Activated CD8-positive, alpha-beta T cell treated with anti-CD3 and anti-CD28 coated beads, Interleukin-2, amount 10 ng/mL, durations not matched to agents 7 days and 5 days (primary cell): ENCODE measurements at places on chromosomes 16 and 17. TPM values are rescaled to one million over a fixed set of nuclear protein-coding genes. Genes with fewer than 3 reads are reported as not detected.

GRCh38 chr16:333406-334094 is 19.0 kb downstream of the AXIN1 start:
- H3K27me3 ChIP-seq = no peaks in the 10 kb centered on the region
- DNase-seq = no peak
- H3K36me3 ChIP-seq = peaks cover 4% of the 10 kb centered on the region
- H3K27ac ChIP-seq = no peak overlapping the region

- H3K4me1 ChIP-seq = peaks cover 80% of the 10 kb centered on the region
- peaks cover 72% of the 10 kb centered on the region for H3K36me3 ChIP-seq
- DNase-seq = no peak
- no peak overlapping the region for H3K4me3 ChIP-seq
- H3K27ac ChIP-seq = peak overlapping the region; percentile 12
Measured at GRCh38 chr16:28182801-28183200, 29.0 kb downstream of the XPO6 start.

DNA sequence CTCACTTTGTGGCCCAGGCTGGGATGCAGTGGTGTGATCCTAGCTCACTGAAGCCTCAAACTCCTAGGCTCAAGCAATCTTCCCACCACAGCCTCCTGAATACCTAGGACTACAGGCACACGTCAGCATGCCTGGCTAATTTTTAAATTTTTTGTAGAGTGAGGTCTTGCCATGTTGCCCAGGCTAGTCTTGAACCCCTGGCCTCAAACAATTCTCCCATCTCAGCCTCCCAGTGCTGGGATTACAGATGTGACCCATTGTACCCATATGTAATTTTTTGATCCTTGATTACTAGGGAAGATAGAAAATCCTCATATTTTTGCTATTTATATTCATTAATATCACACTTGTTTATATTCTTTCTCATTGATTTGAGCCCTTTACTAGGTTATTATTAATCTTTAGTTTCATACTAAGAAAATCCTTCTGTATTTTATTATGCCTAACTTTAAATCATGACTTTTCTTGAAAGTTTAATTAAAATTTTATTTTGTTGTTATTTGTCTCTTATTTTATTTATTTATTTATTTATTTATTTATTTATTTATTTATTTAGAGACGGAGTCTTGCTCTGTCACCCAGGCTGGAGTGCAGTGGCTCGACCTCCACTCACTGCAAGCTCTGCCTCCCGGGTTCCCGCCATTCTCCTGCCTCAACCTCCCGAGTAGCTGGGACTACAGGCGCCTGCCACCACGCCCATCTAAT is 75.4 kb downstream of the BCAS3 start:
- no peaks in the 10 kb centered on the region for H3K4me1 ChIP-seq
- no peaks in the 10 kb centered on the region for H3K36me3 ChIP-seq
- no peak for DNase-seq
- H3K27me3 ChIP-seq = no peaks in the 10 kb centered on the region
- no peak overlapping the region for H3K27ac ChIP-seq

- H3K27me3 ChIP-seq = no peaks in the 10 kb centered on the region
- no peak overlapping the region for H3K27ac ChIP-seq
- H3K4me3 ChIP-seq = no peak overlapping the region
- H3K4me1 ChIP-seq = peaks cover 12% of the 10 kb centered on the region
- peaks cover 26% of the 10 kb centered on the region for H3K36me3 ChIP-seq
- DNase-seq = no peak
Measured at GRCh38 chr17:4958102-4958501, 7.2 kb downstream of the ENO3 start.

- DNase-seq = no peak
- H3K4me1 ChIP-seq = no peaks in the 10 kb centered on the region
- H3K36me3 ChIP-seq = no peaks in the 10 kb centered on the region
- no peaks in the 10 kb centered on the region for H3K27me3 ChIP-seq
- no peak overlapping the region for H3K4me3 ChIP-seq
- no peak overlapping the region for H3K27ac ChIP-seq
Measured at GRCh38 chr16:9946022-9946720, 236.1 kb downstream of the GRIN2A start.

Gene P2RX1
- total RNA-seq = 1.1 TPM

Gene CCL17
- total RNA-seq = not detected
